Neural crest cell (in vitro differentiated cells): ENCODE measurements at places on chromosomes 7 and 10. TPM values are rescaled to one million over a fixed set of nuclear protein-coding genes. Genes with fewer than 3 reads are reported as not detected.

DNA sequence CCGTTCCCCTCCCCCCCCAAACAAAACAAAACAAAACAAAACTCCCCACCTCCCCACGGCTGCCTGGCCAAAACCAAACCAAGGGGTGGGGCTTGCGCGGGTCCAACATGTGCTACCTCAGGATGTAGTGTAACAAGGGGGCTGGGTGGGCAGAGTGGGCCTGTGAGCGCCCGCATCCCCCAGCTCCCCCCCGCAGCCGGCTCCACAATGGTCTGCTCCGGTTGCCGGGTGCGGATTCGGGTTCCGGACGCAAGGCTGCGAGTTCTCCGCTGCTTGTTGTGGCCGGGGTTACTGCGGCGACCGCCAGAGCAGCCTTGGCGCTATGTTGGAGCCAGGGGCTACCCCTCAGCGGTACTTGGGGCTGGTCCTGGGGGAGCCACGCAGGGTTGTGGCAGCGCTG is 4.9 kb downstream of the C10orf143 start:
- DNase-seq, result no peak
- H3K27me3 ChIP-seq, result no peaks in the 10 kb centered on the region
- H3K4me3 ChIP-seq, result peak overlapping the region; percentile 38
- peaks cover 20% of the 10 kb centered on the region for H3K4me1 ChIP-seq

DNA sequence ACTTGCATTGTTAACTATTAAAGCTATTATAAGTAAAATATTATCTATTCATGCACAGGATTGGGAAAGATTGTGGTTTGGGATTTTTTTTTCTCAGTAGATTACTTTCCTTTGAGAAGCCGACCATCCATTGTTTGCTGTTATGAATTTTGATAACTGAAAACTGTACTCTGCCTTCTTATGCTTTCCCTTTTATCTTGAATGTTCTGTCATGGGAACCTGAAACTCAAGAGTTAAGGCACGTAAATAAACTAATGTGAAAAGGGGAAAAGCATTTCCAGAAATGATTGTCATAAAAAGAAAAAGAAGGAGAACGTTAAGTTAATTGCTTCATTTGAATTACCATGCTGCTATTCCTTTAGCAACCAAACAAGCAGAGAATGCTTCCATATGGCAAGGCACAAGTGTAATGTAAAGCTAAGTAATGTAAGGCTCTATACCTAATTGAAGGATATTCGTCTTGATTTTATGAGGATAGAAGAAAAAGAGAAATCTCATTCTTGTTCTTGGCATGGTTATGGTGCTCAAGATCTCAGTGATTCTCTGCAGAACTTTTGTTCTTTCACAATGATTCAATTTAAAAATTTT is 370.8 kb downstream of the AUTS2 start:
- no peak overlapping the region for H3K4me3 ChIP-seq
- no peak for DNase-seq
- no peaks in the 10 kb centered on the region for H3K36me3 ChIP-seq
- H3K4me1 ChIP-seq, result peaks cover 26% of the 10 kb centered on the region
- H3K27me3 ChIP-seq, result peaks cover 3% of the 10 kb centered on the region

- H3K36me3 ChIP-seq, result no peaks in the 10 kb centered on the region
- H3K27me3 ChIP-seq, result no peaks in the 10 kb centered on the region
- no peak for DNase-seq
- peaks cover 17% of the 10 kb centered on the region for H3K4me1 ChIP-seq
- H3K27ac ChIP-seq, result peak overlapping the region; percentile 81
- H3K4me3 ChIP-seq, result no peak overlapping the region
Observed at GRCh38 chr7:75948179-75948578, 33.2 kb downstream of the POR start.

- no peak overlapping the region for H3K4me3 ChIP-seq
- DNase-seq, result no peak
- peaks cover 5% of the 10 kb centered on the region for H3K27me3 ChIP-seq
- no peaks in the 10 kb centered on the region for H3K4me1 ChIP-seq
- H3K36me3 ChIP-seq, result no peaks in the 10 kb centered on the region
Observed at GRCh38 chr7:114405427-114405826, 9.2 kb upstream of the FOXP2 start.

GRCh38 chr10:129328546-129328945 is 138.5 kb upstream of the MGMT start:
- H3K4me3 ChIP-seq, result no peak overlapping the region
- H3K36me3 ChIP-seq, result no peaks in the 10 kb centered on the region
- H3K27me3 ChIP-seq, result peaks cover 6% of the 10 kb centered on the region
- H3K27ac ChIP-seq, result no peak overlapping the region
- H3K4me1 ChIP-seq, result peaks cover 10% of the 10 kb centered on the region
- no peak for DNase-seq

DNA sequence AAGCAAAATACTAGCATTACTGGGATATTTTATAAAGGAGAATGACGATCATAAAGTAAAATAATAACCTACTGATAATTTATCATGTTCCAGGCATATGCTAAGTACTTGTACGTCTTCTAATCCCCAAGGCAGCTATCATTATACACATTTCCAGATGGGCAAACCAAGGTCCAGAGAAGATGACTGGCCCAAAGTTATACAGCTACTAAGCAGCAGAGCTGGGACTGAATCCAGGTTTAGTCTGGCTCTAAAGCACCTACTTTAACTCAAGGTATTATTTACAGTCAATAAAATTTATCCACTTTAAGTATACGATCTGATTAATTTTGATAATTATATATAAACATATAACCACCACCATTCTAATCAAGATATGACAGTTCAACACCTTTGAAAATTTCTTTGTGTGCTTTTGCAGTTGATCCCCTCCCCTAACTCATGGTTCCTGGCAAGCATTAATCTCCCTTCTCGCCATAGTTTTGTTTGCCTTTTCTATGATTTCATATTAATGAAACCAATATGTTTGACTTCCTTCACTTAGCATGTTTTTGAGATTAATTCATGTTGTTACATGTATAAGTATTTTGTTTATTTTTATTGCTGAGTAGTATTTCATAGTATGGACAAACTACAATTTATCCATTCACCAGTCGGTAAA is 126.7 kb downstream of the CPEB3 start:
- no peaks in the 10 kb centered on the region for H3K27me3 ChIP-seq
- no peak for DNase-seq
- H3K4me3 ChIP-seq, result no peak overlapping the region
- H3K36me3 ChIP-seq, result peaks cover 9% of the 10 kb centered on the region
- no peaks in the 10 kb centered on the region for H3K4me1 ChIP-seq

KLF14 gene
- not detected in 2 replicates for total RNA-seq

- no peaks in the 10 kb centered on the region for H3K27me3 ChIP-seq
- no peak for DNase-seq
- no peak overlapping the region for H3K27ac ChIP-seq
- peaks cover 7% of the 10 kb centered on the region for H3K4me1 ChIP-seq
Observed at GRCh38 chr10:16847644-16848043, 30.4 kb upstream of the RSU1 start.

DNA sequence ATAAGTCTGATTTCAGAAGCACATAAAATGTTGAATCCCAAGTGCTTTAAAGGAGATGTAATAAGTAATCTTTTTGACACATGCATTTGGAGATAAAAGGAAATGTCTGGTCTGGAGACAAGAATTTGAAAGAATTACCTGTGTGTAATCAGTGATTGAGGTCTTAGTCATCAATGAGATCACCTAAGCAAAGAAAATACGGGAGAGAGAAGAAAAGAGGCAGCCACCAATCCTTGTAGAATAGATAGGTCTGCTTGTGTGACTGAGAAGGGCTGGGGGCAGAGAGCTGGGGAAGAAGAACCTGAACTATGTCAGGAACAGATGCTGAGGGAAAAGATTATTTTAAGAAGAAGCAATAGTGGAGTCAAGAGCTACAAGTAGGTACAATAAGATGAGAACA is 49.3 kb upstream of the ITPRID1 start:
- peaks cover 14% of the 10 kb centered on the region for H3K4me1 ChIP-seq
- no peak for DNase-seq
- no peaks in the 10 kb centered on the region for H3K36me3 ChIP-seq
- peaks cover 14% of the 10 kb centered on the region for H3K27me3 ChIP-seq

GRCh38 chr10:71647526-71648253 is 71.9 kb downstream of the C10orf105 start:
- H3K4me1 ChIP-seq, result peaks cover 7% of the 10 kb centered on the region
- DNase-seq, result peak; percentile 26
- H3K4me3 ChIP-seq, result no peak overlapping the region
- no peak overlapping the region for H3K27ac ChIP-seq
- H3K36me3 ChIP-seq, result no peaks in the 10 kb centered on the region
- H3K27me3 ChIP-seq, result no peaks in the 10 kb centered on the region

DNA sequence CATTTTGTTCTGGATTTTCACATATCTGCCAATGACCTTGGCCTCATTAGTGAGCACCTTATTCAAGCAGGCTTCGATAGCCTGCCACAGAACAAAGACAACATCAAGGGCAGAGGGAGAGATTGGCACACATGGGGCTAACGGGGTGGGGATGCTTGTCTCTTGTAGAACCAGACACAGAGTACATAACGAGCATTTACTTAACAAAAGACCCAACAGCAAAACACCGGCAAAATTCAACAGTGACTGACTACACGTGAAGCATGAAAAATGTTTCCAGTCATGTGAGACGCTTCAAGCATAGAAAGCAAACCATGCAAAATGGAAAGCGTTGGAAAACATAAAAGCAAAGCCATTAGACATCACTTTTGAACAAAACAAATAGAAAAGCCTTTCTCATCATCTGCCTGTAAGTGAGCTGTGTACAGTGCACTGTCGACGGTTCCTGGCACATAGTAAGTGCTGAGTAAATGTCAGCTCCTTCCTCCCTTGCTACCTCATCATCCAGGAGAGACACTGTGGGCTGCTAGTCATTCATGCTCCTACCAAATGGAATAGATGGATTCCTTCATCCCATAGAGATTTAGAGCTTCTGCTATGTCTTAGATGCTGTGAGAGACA is 134.4 kb upstream of the AGK start:
- H3K4me1 ChIP-seq, result peaks cover 12% of the 10 kb centered on the region
- H3K36me3 ChIP-seq, result no peaks in the 10 kb centered on the region
- H3K27me3 ChIP-seq, result no peaks in the 10 kb centered on the region
- no peak overlapping the region for H3K27ac ChIP-seq
- DNase-seq, result no peak
- no peak overlapping the region for H3K4me3 ChIP-seq

DNA sequence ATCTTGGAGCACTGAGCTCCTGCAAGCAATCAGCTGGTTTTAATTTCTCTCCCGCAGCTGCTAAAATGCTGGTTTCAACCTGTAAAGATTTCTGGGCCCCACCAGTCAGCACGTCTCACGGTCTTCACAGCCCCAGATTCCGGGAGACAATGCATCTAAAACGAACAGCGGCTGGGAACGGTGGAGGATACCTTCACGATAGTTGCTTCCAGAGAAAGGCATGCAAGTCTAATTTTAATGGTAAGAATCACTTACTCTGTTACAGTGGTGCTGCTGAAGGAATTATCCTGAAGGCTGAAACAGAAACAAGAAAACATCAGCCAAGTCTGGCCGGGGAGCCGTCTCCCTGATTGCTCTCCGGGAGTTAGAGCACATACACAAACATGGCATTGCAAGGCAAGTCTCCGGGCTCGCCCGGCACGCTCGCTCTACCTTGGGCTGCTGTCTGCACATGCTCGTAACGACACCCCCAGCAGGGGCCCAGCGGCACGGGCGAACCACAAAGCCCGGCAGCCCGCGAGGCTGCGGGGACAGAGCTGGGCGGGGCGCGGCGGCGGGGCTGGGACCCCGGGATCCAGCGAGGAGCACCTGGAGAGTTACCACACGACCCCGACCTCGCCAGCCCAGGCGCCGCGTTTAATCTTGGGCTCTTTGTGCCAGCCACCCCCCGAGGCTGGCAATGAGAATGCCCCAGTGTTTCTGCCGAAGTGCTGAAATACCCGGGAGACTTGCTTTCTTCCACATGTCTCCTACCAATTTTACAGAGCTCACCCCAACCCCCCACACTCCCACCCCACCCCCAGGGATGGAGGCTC is at the start of gene FAM13C:
FAM13C (minus strand) TSS at position 406 of the 815 bp plus-strand sequence; CDS start at position 317, 89 bp downstream.
- peaks cover 18% of the 10 kb centered on the region for H3K4me1 ChIP-seq
- peak within 1 kb of the TSS; percentile 87 for H3K4me3 ChIP-seq
- peak within 1 kb of the TSS; percentile 90 for H3K27ac ChIP-seq
- DNase-seq, result peak; percentile 48
- H3K27me3 ChIP-seq, result peaks cover 18% of the 10 kb centered on the region

GRCh38 chr10:122427280-122427679 is 27.2 kb upstream of the ARMS2 start:
- H3K27me3 ChIP-seq, result no peaks in the 10 kb centered on the region
- H3K4me1 ChIP-seq, result no peaks in the 10 kb centered on the region
- H3K27ac ChIP-seq, result no peak overlapping the region
- no peak overlapping the region for H3K4me3 ChIP-seq

- H3K27me3 ChIP-seq, result peaks cover 2% of the 10 kb centered on the region
- H3K36me3 ChIP-seq, result no peaks in the 10 kb centered on the region
- H3K4me1 ChIP-seq, result peaks cover 30% of the 10 kb centered on the region
- peak; percentile 43 for DNase-seq
- peak overlapping the region; percentile 71 for H3K4me3 ChIP-seq
Observed at GRCh38 chr10:91381257-91381891, 28.8 kb upstream of the HECTD2 start.

GRCh38 chr10:108849186-108849585 is 1074.1 kb downstream of the XPNPEP1 start:
- H3K27ac ChIP-seq, result no peak overlapping the region
- H3K4me3 ChIP-seq, result no peak overlapping the region
- no peaks in the 10 kb centered on the region for H3K27me3 ChIP-seq
- no peak for DNase-seq

DNA sequence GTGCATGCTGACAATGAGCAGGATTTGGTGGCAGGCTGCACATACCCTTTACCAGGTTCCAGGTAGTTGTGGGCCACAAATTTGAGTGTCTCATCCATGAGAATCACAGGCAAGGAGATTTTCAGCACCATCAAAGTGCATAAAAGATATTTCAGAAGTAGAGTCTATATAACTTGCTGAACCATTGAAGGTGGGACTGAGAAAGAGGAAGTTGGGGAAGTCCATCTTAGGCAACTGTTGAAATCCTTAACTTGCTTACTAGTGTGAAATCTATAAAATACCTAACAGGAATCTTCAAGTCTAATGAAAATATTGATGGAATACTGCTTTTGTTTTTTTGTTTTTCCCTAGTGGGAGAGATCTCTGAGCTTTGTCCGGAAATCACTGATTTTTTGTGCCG is 325.1 kb upstream of the PLXDC2 start:
- no peak for DNase-seq
- peaks cover 2% of the 10 kb centered on the region for H3K36me3 ChIP-seq
- H3K4me3 ChIP-seq, result no peak overlapping the region
- H3K27ac ChIP-seq, result no peak overlapping the region
- no peaks in the 10 kb centered on the region for H3K27me3 ChIP-seq
- H3K4me1 ChIP-seq, result peaks cover 16% of the 10 kb centered on the region

TDRD1 gene
- not detected in 2 replicates for total RNA-seq

DNA sequence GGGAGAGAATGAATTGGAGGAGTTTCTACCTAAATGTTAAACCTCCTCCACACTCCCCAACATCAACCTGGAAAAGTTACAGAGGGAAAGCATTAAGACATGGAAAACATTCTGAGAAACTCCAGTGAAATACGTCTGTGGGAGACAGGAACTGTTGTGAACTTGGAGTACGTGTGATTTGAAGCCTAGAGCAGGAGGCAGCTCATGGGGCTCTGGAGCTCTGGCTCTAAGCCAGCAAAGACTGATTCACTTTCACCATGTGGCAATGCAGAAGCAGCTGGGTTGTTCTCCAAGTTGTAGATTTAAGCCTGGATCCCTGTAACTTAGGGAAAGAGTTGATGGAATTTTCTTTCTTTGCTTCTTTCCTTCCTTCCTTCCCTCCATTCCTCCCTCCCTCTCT is 503.2 kb downstream of the NRG3 start:
- H3K4me3 ChIP-seq, result no peak overlapping the region
- DNase-seq, result no peak
- H3K27me3 ChIP-seq, result peaks cover 7% of the 10 kb centered on the region
- no peaks in the 10 kb centered on the region for H3K4me1 ChIP-seq
- H3K27ac ChIP-seq, result no peak overlapping the region

GRCh38 chr10:47340608-47341170 is 7.5 kb upstream of the RBP3 start:
- DNase-seq, result peak; percentile 74
- no peaks in the 10 kb centered on the region for H3K36me3 ChIP-seq
- H3K27ac ChIP-seq, result no peak overlapping the region
- peaks cover 4% of the 10 kb centered on the region for H3K27me3 ChIP-seq
